Hepatic stellate cell (primary cell): ENCODE measurements at places on chromosomes 2 and 18.

- DNase-seq = no peak
These were observed 614.0 kb downstream of the SLC4A3 start for GRCh38 chr2:220241423-220241822.

DNA sequence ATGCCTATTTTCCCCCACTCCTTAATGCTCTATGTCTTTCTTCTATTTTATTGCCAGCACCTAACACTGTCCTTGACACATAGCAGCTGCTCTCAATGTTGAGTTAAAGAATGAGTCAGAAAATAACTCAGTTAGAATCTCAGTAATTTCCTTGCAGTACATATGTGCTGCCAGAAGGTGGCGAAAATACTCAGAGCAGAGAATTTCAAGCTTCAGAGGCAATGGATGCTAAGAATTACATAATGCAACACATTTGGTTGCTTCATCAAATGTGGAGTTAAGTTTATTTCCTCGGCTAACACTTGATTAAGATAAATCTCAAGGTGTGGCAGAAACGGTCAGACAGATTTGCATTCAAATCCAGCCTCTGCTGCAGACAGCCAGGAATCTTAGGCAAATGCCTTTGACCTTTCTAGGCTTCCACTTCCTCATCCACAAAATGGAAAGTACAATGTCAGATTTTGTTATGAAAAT is 105.6 kb downstream of the VSNL1 start:
- DNase-seq = peak; percentile 66

GRCh38 chr2:61959381-61960293 is 54.2 kb downstream of the COMMD1 start:
- no peak for DNase-seq

- peak; percentile 8 for DNase-seq
These were observed 3.5 kb downstream of the NCKAP1 start for GRCh38 chr2:183034806-183035205.

- no peak for DNase-seq
These were observed 39.0 kb downstream of the RALB start for GRCh38 chr2:120291401-120292311.

DNA sequence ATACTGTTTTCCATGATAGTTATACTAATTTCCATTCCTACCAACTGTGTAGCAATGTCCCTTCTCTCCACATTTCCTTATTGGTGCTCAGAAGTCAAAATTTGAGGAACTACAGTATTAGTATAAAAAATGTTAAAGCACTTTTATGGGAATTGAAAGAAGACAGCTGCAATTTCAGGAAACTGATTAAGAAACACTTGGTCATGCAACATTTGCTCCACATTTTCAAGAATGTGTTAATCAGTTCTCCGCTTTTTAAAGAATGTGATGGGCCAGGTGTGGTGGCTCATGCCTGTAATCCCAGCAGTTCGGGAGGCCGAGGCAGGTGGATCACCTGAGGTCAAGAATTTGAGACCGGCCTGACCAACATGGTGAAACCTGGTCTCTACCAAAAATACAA is 33.6 kb upstream of the MGAT4A start:
- no peak for DNase-seq

GRCh38 chr2:64695721-64696261 is 42.1 kb upstream of the SERTAD2 start:
- no peak for DNase-seq

DNA sequence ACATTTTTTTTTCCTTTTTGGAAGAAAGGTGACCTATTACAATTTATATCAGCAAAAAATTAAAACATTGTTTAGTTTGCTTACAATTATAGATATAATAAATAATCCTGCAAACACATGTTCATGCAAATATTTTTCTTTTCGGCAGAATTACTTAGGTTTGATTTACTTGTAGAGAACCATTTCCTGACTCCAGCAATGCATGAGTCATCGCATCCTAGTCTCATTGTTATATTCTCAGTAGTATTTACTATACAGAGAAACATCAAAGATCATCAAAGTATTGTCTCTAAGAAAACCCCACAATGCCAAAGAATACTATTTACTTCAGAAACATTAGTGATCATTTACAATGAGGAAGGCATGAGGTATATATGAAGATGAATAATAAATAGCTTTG is 40.4 kb upstream of the MTIF2 start:
- DNase-seq = peak; percentile 13

- DNase-seq = peak; percentile 42
These were observed 49.3 kb upstream of the ROCK2 start for GRCh38 chr2:11393711-11394236.

GRCh38 chr2:105378921-105379383 is 19.9 kb downstream of the FHL2 start:
- no peak for DNase-seq

DNA sequence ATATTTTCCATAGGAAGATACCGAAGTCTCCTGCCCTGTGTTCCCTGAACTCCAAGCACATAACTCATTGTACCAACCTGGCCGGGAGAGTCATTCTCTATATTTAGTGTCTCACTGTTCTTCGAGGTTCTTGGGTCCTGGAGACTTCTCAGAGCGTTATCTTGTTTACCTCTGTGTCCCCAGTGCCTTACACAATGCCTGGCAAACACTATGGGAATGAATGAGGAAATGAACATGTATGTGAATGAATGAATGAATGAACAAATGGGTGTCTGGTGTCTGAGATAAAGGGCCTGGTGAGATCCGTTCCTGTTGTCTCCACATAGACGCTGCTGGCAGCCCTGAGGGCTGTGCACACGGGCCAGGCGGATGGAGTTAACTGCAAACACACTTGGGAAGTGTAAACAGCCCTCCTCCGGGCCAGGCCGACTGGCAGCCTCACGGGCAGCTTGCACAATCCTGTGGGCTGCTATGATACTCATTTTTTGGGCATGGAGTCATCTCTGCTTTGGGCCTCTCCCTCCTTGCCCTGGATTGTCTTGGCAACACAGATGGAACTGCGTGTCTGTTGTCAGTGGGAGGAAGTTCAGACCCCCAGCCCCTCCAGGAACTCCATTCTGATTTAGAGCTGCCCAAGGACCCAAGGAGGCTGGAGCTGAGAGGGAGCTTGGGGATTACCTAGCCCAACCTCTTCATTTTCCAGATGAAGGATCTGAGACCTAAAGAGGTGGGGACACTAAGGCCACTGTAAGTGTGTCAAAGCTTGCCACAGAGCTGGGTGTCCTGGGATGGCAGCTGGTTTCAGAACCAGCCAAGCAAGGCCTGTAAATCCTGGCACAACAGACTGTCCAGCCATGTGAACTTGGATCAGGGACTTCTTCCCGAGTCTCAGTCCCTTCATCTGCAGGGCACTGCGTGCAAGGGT is 124.4 kb downstream of the INHBB start:
- peak; percentile 95 for DNase-seq

DNA sequence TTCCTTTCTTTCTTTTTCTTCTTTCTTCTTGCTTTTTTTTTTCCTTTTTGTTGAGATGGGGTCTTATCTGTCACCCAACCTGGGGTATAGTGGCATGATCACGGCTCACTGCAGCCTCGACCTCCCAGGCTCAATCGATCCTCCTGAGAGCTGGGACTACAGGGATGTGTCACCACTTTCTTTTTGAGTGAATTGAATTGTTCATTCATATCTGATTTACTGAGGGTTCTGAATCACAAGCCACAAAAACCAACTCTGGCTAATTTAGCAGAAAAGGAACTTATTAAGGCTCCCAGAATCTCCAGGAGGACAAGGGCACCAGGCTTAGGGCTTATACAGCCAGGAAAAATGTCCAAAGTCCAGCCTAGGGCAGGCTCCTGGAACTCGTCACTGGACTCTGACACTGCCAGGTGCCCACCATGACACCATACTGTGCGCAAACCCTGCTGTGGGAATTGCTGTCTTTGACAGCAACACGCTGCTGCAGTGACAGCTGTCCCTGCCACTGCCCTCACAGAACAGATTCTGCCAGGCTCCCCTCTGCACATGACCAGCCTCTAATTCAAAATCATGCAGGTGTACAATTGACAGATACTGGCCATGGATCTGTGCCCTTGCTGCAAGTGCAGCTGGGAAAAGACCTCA is 42.9 kb upstream of the EML6 start:
- DNase-seq = no peak
